ENCODE measurements at places on chromosomes 12 and 14.
A peak's percentile ranks its signal among the peaks of the same experiment; 100 is the strongest.

DNA sequence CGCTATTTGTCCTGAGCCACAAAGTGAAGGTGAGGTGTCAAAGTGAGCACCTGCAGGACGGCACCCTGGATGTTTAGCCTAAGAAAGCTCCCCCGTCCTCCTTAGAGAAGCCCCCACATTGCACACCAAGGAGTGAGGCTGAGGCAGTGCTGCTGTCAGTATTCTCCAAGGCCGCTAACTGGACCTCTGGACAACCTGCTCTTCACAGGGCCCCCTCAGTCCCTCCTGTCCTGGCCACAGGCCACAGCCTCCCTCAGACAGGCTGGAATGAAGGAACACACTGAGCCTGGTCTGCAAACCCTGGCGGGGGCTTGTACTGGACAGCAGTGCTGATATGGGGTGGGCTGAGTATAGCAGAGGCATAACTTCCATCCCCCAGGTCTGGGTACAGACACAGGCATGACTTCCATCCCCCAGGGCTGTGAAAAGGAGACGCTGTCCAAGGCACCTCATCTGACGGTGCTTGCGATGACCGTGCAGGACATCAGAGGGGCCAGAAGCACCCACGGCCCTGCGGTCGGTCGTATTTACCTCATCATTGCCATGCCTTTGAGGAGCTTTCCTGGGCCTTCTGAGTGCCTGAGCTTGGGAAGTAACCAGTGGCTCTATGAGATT lies 82.4 kb upstream of the DIO3 start:
- DNase-seq: no peak

DNA sequence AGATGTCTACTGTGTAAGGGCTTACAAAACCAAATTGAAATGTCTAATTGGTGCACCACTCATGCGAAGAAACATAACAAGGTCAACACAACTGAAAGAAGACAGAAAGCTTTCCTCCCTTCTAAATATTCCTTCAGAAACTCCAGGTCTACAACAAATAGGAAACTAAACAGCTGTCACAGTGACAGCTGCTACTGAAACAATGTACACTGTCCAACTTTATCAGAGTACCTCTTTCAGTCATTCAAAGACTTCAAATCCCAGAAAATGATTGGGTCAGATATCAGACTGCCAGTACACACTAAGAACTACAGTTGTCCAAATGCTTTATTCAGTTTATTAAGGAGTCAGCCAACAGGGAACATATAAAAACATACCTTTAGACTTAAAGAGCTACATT lies 35.2 kb downstream of the CEP128 start:
- DNase-seq: no peak

- DNase-seq: no peak
Measured at GRCh38 chr12:54697851-54698250, 49.7 kb upstream of the DCD start.

GRCh38 chr12:23569356-23569755 lies 380.1 kb downstream of the SOX5 start:
- no peak for DNase-seq

DNA sequence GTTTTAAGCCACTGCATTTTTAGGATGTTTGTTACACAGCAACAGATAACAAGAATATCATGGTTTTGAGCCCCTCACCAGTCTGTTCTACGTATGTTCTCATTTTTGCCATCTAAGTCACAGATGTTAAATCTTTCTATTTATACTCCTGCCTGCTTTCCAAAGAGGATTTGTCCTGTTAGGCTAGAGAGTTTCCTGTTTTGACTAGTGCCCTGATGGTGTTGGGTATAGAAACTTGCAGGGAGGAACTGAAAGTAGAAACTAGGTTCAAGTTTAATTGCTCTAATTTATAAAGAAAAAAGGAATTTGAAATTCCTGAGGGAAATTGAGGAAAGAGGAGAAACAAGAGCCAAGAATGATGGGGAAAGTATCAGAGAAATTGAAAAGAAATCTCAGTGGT lies 74.4 kb upstream of the COCH start:
- no peak for DNase-seq

- DNase-seq: peak; percentile 10
Measured at GRCh38 chr14:74492776-74493342, at the start of gene NPC2. Gene NPC2, minus strand, starts transcription at chr14:74493305. Its CDS starts 31 bp downstream, at chr14:74493274.

DNA sequence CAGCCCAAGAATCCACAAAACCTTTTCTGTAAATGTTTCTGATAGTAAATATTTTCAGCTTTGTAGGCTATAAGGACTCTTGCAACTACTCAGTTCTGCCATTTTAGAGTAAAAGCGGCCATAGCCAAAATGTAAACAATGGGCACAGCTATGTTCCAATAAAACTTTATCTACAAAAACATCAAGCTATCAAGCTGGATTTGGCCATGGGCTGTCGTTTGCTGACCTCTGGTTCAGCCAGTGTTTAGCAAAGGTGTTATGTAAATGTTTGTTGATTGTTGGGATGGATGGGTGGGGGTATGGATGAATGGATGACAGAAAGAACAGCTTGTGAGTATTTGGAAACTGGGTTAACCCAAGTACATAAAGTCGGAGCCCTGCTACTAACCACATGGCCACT lies 111.1 kb upstream of the VRK1 start:
- DNase-seq: no peak

DNA sequence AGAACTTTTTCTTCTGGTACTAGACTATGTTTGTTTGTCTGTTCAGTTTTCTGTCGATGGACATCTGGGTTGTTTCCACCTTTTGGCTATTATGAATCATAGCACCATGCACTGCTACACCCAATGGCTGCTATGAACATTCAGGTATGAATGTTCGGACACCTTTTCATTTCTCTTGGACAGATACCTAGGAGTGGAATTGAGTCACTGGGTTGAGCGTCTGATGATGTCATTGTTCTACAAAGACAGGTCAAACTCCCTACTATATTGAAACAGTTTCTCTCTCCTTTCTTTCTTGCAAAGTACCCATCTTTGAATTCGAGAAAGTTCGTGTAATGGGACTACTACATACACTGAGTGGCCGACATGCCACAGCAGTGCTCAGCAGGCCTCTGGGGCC lies 44.7 kb downstream of the KCTD10 start:
- DNase-seq: no peak

DNA sequence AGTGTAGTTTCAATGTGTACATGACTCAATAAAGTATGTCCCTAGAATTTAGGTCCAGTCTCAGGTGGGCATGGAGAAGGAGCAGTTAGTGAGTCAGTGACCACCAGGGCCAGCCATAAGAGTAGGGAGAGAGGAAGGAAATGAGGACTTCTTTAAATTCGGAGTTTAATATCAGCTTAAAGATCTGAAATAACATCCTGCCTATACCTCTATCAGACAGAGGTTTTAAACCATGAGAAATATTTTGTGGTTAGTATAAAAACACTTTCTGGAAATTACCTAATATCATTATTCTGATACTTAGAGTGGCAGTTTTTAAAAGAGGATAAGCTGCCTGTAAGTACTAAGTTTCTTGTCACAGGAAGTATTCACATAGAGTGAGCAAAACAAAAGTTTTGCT lies 61.7 kb upstream of the ST8SIA1 start:
- DNase-seq: peak; percentile 46

DNA sequence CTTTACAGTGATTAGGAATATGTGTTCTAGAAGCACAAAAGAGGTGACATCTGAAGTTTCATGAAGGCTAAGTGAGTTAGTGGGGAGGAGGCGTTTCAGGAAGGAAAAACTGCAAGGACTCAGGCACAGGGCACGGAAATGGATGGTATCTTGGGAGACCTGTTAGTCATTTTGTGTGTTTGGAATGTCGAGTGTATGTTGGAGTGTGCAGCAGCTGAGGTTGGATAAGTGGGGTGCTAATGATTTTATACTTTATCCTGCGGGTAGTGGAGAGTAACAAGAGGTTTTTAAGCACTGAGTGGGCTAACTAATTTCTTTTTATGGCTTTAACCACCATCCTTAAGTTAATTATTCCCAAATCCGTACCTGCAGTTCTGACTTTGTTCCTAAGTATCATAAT lies 571.5 kb upstream of the FBXO33 start:
- DNase-seq: no peak

GRCh38 chr12:19507823-19508222 lies 68.5 kb downstream of the AEBP2 start:
- DNase-seq: no peak

- no peak for DNase-seq
Measured at GRCh38 chr14:72597252-72598233, 296.4 kb downstream of the DPF3 start.

GRCh38 chr14:89165189-89166181 lies 251.5 kb downstream of the FOXN3 start:
- no peak for DNase-seq

GRCh38 chr14:92958373-92959188 lies 35.6 kb downstream of the CHGA start:
- DNase-seq: no peak

GRCh38 chr14:68486033-68486732 lies 306.7 kb downstream of the ZFP36L1 start:
- DNase-seq: no peak

- no peak for DNase-seq
Measured at GRCh38 chr12:85394809-85395208, 114.8 kb downstream of the ALX1 start.

DNA sequence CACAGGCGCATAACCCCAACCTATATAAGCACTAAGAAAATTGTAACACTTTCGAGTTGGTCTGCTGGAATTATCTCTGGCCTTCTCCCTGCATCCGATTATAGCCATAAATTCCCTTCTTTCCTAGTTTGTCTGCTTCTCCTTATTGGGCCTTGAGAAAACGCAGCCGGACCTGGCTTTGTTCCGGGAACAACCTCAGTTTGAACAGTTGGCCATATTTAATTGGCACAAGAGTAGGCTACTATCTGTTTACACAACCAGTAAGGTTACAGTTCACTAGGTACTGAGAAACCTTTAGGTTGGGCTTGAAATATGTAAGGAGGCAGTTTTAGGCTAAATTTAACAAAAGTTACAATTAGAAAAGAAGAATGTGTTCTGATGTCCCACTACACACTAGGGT lies 176.1 kb downstream of the IPO8 start:
- DNase-seq: no peak

DNA sequence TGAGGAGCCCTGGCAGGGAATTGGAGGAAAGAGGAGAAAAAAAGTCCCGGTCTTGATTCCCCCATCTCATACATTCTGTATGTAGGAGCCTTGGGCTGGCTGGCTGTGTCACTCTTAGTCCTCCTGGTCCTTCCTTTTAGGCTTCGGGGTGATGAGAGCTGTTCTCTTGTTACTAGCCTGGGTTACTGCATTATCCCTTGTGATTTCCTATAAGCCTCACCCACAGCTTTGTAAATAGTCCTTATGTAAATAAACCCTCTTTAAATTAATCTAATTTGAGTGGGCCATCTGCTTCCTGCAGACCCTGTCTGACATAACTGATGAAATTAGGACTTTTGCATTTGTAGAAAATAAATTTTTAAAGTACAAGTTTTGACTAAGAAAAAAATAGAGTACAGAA lies 19.2 kb downstream of the DNM1L start:
- DNase-seq: no peak

GRCh38 chr12:121789800-121790728 lies 3.4 kb downstream of the RHOF start:
- DNase-seq: peak; percentile 85

- DNase-seq: no peak
Measured at GRCh38 chr12:88544991-88545980, 35.0 kb downstream of the KITLG start.

Data from T-helper 2 cell (primary cell).